ENCODE measurements at places on chromosomes 7 and 10.

GRCh38 chr10:111077785-111078504 is 1.1 kb downstream of the ADRA2A start:
- DNase-seq = peak; percentile 7

GRCh38 chr7:143394068-143394467 is 12.9 kb downstream of the ZYX start:
- DNase-seq = no peak

DNA sequence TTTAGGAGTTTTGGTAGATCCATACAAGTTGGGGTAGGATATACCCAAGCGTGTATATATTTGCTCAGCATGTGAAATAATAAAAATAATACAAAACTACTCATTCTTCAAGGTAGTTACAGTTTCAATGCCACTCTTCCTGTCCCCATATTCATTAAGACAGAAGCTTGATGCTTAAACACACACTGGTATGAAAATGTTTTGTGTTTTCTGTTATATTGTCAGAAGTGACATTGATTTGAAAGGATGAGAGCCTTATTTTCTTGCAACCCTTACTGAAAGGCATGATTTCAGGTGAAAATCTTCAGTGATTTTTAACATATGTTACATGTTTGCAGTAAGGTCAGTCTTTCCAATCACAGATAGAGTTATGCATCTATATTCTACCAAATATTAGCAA is 233.6 kb downstream of the TRIL start:
- DNase-seq = no peak

DNA sequence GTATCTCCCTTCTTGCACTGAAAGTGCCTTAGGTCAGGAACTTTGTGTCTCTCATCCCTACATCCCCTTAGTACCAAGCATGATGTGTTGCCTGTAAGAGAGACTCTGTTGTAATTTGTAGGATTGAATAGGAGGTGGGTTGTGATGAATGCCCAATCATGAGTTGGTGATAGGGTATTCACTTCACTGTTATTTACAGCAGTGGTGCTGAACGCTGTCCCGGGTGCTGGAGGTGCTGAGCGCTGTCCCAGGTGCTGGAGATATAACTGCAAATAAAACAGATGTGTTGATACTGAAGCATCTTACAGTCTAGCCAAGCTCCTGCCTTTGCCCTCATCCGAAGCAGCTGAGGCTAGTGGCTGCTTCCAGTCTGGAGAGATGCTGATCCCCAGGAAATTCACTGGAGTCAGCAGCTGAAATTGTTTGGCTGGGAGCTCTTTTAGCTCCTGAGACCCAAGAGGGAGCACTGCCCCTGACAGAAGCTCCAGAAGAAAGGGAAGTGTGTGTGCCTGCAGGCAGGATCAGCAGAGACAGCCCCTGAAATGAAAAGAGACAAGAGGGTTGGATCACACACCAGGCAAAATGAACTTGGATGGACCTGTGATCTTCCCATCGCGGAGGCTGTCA is 183.4 kb downstream of the SORCS3 start:
- peak; percentile 37 for DNase-seq

- no peak for DNase-seq
These were observed 47.3 kb upstream of the OPALIN start for GRCh38 chr10:96406091-96406490.

GRCh38 chr10:28913436-28914237 is 236.3 kb downstream of the BAMBI start:
- no peak for DNase-seq

DNA sequence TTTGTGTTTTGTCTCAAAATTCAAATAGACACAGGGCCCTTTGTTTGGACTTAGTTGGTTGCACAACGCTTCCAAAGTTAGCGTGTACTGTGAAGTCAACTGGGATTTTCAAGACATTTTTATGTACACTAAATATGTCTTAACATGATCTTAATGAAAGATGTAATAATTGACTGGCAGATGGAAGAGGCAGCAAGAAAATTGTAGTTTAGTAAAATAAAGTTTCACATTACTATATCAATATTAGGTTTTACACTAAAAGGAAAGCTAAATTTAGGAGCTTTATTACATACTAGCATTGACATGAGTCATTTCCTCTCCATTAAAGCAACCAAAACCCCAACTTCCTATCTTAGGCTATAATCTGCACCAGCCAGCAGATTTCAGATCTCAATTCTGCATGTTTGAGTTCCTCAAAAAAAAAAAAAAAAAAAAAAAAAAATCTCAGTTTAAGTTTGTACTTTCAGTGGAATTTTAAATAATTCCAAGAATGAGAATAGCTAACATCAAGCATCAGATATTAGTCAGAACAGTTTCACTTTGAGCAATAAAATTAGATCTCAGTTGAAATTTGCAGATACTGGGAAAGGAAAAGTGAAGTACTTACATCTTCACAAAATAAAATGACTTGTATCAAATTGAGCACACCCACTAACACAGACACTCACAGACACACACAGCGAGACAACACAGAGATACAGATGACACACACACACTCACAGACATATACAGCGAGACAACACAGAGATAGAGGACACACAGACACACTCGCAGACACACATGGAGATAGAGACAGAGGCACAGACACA is 346.6 kb upstream of the KLF6 start:
- peak; percentile 69 for DNase-seq

DNA sequence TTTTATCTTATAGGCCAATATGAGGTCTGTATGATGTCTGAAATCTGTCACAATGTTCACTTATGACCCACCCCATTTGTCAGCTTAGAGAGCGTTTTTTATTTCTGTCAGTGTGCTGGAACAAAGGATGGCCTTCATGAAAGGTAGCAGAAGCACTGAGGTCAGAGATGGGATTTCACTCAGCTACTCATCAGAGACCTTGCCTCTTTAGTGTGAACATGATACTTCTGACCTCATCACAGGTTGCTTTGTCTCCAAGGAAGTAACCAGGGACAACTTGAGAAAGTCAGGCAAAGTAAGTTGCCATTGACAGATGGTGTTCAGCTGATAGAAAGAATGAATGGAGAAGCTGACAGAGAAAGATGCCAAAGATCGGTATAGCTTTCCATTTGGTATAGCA is 16.3 kb downstream of the YAE1 start:
- no peak for DNase-seq

DNA sequence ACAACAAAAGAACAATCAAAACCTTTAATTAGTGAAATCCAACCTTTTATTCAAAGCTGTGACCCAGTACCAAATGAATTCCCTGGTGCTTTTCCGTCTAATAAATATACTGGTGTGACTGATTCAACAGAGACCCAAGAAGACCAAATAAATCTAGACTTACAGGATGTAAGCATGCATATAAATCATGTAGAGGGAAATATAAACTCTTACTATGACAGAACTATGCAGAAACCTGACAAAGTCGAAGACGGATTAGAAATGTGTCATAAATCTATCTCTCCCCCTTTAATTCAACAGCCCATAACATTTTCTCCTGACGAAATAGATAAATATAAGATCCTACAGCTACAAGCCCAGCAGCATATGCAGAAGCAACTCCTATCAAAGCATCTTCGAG is 540.6 kb upstream of the TEX47 start:
- no peak for DNase-seq

- peak; percentile 54 for DNase-seq
These were observed 560.5 kb downstream of the PARD3 start for GRCh38 chr10:34254596-34254995.

DNA sequence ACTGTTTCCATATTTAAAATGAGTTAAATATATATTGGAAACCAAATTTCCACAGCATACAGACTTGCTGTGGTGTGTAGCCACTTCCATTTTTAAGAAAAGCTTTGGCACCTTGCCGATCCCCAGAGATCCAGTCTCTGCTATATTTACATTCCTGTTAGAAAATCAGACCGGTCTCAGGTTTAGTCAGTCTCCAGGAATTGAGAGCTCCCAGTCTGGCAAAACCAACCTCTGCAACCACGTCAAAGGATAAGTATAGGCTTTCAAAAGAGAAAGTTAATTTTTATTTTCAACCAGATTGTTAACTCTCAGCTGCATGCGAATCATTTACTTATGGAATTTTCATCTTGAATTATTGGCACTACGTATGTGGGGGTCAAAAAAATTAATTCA is 28.2 kb downstream of the PUS7 start:
- peak; percentile 65 for DNase-seq

DNA sequence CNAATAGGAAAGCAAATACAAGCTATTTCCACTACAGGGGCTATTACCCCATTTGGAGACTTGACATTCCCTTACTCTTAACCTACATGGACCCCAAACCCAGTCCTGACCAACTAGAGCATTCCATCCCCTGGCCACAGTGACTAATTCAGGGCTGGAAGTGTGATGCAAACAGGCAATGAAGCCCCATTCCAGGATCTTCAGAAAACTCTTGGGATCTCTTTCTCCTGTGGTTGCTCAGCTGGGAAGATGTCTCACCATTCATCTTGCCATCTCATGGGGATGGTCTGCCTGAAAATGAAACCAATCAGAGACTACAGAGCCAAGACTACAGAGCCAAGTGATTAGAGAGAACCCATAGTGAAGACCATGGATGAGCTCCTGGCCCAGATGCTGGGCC is 206.2 kb downstream of the ZNF365 start:
- peak; percentile 52 for DNase-seq

GRCh38 chr7:35650751-35651150 is 44.2 kb downstream of the HERPUD2 start:
- no peak for DNase-seq

DNA sequence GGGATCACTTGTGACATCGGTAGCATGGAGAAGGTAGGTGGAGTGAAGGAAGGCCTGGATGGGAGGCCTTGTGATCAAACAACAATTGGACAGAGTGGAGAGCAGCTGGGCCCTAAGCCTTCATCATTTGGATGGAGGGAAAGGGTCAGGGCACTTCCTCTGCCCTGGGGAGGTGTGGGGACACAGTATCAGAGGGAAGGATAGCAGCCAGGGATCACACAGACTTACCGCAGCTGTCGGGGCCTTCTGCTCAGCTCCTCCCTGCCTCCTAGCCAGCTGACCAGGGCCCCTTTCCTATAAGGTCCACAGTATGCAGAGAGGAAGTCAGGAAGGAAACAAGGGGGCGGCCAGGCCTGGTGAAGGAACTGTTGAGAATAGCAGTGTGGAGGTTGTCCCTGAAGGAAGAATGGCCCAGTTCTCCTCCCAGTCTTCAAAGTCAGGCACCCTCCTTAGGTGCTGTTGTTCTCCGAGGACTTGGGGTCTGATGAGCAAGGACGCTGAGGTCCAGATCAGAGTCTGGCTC is 62.1 kb downstream of the ABCC2 start:
- no peak for DNase-seq

GRCh38 chr10:49268185-49268584 is 30.8 kb upstream of the C10orf71 start:
- no peak for DNase-seq

DNA sequence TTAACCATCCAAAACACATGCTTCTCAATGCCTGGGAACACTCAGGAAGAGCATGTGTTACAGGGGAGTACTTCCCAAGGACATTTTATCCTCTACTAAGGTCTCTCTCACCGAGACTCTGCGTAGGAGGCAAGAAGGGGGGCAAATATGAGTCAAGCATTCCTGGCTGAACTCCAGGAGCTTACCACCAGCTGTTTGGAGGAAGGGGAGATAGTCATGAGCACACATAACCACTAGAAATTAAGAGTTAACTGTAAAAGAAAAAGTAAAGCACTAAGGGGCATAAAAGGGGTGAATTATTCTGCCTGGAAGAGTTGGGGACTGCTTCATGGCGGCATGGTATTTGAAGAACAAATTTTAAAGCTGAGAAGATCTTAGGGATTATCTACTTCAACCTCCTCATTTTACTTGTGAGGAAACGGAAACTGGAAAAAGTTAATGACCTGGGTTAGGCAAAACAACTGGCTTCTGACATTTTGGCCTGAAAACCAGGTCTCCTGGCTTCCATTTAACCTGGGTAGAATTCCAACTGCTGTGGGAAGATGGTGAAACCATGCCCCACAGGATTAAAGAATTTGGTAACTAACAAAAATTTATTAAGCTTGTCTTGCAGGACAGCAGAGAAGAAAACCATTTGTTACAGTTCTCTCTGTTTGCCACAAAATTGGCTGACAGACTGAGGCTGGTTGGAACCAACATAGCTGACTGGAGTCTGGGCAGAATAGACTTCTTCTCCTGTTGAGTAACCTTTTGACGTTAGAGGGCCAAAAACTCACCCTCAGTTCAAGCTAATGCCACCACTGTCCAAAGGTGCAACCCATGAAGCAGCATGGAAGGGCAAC is 85.5 kb downstream of the SLC25A13 start:
- DNase-seq = peak; percentile 91

GRCh38 chr10:79275431-79275851 is 71.8 kb upstream of the PPIF start:
- DNase-seq = no peak

- no peak for DNase-seq
These were observed 296.9 kb downstream of the TNS3 start for GRCh38 chr7:47284691-47285635.

DNA sequence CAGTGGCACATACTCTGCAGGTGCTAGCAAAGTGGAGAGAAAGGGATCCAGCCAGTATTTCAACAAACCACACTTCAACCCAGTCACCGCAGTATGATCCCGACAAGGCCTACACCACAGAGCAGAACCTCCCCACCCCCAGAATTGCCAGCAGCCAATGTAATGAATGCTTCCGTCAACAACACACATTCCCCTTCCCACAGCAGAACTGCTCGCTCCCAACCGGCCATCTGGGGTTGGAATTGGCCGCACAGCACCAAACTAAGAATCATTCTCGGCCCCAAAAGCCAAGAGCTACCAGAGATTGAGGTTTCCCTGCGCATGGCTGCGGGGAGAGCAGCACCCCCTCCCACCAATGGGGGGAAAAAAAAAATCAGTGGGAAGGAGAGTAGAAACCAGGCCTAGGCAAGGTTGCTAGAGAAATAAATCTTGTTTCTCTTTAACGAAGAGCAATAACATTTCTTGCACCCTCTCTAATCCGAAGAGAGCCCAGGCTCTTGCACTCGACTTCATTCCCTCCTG is 1.1 kb downstream of the WASL start:
- DNase-seq = peak; percentile 76

GRCh38 chr10:11822026-11822756 is 965 bp upstream of the PROSER2 start:
- no peak for DNase-seq

DNA sequence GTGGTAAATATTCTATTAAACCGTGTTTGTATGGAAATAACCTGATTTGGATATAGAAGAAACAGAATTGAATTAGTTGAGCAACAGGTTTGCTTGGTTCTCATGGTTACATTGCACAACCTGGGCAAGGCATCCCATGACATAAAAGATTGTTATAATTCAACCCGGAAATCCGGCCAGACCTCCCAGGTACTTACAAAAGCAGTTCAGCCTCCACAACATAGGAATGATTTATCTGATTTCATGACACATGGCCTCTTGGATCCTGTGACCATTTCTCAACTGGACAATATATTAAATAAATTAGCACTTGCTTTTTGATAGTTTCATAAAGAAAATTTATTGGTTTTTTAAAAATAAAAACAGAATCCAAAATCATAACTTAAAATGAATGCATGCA is 55.1 kb upstream of the PTPN12 start:
- peak; percentile 19 for DNase-seq

Measured in cardiac fibroblast (primary cell).